ENCODE measurements at places on chromosomes 2 and 18.

GRCh38 chr2:152075461-152076050, 23.3 kb downstream of the CACNB4 start:
- DNase-seq: no peak

DNA sequence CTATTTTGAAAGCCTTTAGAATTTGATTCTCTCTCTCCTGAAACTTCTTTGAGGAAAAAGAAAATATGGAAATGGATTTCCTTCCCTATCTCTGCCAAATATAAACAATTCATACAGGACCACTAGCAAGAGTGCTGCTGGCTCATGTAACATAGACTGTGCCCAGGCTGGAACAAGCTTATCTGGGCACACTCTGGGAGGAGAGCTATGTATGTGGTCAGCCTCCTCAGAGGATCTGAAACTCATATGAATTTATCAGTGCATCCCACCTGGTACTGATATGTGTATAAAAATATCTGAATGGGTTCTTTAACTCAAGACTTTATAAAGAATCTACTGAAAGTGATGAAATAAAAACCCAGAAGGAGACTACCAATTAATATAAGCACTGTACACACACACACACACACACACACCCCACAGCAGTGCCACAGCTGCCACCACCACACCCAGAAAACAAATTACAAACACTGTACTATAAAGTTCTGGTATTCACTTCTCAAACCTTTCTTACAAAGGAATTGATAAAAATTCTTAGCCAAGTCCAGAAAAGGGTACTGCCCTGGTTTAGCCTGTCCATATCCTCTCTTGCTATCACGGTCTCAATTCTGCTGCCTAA, 115.6 kb downstream of the IRS1 start:
- DNase-seq: no peak

- DNase-seq: no peak
Observed at GRCh38 chr2:102294802-102295489, 16.4 kb upstream of the IL1RL1 start.

- DNase-seq: no peak
Observed at GRCh38 chr18:9928646-9929259, 14.9 kb downstream of the VAPA start.

GRCh38 chr2:26478366-26478765, 442 bp upstream of the OTOF start:
- DNase-seq: no peak

- no peak for DNase-seq
Observed at GRCh38 chr2:46323730-46324129, 26.5 kb downstream of the EPAS1 start.

- DNase-seq: no peak
Observed at GRCh38 chr18:8402237-8402636, 207.0 kb upstream of the RAB12 start.

- no peak for DNase-seq
Observed at GRCh38 chr2:19682493-19682892, 219.3 kb downstream of the TTC32 start.

DNA sequence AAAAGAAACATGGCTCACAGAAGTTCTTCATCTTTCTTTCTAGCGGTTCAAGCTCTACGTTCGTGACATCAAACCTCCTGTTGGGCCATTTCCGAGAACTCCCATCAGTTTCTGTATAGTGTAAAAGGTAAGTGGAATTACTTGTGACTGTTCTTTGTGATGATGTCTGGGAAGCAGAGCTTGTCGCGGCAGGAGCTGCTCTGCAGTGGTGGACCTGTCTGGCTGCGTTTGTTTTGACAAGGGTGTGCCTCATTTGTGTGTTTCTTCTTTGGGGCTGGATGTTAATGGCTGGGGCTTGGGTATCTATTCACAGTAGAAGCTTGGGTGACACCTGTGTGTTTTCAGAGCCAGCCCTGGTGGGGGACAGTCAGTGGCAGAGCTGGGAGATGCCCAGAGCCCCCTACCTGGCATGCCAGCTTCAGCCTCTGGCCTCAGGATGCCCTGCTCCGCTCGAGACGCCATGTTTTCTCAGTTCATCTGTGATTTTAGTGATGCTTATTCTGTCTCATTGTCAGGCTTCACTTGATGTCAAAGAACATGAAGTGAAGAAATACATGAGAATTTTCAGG, 59.6 kb downstream of the LDLRAD4 start:
- no peak for DNase-seq

- no peak for DNase-seq
Observed at GRCh38 chr2:44210362-44210761, 41.7 kb downstream of the PPM1B start.
